Stimulated activated CD8-positive, alpha-beta memory T cell treated with anti-CD3 and anti-CD28 coated beads, Interleukin-15, amount 100 ng/mL, for 1 hour (primary cell): ENCODE measurements at places on chromosomes 1 and 21.

DNA sequence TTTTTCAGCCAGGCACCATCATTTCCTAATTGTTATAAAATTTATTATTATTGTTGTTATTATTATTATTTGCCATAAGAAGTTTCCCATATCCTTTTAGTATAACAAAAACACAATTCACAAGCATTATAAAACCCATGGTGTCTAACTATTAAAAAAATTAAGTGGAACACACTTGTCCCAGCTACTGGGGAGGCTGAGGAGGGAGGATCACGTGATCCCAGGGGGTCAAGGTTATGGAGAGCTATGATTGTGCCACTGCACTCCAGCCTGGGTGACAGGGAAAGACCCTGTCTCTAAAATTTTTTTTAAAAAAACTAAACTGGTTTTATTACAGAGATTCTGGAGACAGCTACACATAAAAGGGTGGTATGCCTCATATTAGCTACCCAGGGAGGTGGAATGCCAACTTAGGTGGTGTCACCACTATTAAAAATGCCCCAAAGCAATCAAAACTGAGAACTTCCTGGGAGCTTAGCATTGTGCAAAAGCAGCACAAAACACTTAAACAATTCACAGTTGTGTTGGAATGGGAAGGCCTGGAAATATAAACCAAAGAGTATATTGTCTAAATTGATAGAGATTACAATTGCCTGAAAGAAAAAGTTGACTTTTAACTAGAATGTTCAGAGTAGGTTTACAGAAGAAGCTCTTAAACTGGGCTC, 8.7 kb upstream of the RGS4 start:
- no peak for DNase-seq

GRCh38 chr1:12148958-12149790, 17.6 kb upstream of the TNFRSF1B start:
- no peak for DNase-seq

GRCh38 chr1:242602001-242602400, 77.5 kb upstream of the PLD5 start:
- no peak for DNase-seq

DNA sequence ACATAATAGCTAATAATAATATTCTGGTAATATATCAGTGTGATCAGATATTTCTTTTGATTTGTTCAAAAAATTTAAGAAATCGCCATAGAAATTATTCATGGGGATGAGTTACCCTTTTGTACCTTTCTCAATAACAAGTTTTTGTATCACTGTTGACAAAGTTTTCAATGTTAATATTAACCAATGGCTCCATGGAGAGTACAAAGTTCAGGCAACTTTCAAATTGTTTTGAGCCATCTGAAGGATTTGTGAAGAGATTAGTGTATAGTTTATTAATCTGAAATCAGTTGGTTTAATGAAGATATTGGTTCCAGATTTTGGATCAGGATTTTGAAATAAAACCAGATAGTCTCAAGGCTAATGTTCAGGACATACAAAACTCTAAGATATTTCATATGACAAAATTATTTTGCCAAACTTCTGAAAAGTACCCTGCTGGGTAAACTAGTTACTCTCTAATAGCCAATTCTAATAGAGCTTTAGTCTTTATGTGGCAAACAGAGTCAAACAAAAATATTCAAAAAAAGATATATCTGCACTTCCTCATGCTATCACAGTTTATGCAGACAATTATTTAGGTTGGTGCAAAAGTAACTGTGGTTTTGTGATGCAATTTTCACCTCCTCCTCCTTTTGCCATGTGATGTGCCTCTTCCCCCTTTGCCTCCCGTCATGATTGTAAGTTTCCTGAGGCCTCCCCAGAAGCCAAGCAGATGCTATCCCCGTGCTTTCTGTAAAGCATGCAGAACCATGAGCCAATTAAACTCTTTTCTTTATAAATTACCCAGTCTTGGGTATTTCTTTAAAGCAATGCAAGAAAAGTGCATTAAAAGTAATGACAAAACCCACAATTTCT, 1105.0 kb downstream of the PLA2G4A start:
- DNase-seq, result no peak

- DNase-seq, result no peak
Observed at GRCh38 chr1:164443836-164444235, 115.1 kb upstream of the PBX1 start.

- no peak for DNase-seq
Observed at GRCh38 chr1:12049616-12050015, 13.5 kb upstream of the TNFRSF8 start.

DNA sequence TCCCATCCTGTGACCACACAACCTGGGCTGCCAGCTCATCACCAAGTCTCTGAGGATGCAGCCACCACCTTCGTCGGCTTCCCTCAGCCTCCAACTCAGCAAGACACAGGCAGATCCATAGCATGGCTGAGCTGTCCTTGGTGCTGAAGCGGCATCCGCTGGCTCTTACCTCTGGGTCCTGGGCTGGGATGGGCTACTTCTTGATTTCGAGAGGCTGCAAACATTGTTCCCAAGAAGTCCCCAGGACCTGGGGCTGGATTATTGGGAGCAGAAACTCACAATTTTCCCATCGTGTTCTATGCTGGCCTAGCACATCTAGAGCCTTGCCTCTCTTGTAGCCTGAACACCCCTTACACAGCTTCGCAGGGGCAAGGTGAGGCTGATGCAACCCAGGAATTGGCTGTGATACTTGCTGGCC, 24.9 kb upstream of the C1QA start:
- no peak for DNase-seq

DNA sequence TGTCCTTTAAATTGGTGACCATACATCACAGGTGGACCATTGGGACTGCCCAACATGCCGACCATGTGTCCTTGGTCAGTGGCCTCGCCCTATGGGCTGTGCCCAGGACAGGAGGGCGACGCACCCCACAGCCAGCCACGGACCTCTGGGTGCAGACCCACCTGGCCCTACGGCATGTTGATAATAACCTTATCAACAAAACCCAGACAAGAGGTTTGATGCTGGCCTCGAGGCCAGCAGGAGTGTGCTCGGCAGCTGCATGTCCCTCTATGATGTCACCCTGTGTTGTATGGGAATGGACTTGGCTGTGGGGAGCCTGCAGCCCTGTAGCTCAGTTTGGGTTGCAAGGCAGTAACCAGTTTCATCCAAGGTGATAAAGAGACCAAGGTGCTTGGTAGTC, 32.1 kb downstream of the SLC37A1 start:
- DNase-seq, result no peak

DNA sequence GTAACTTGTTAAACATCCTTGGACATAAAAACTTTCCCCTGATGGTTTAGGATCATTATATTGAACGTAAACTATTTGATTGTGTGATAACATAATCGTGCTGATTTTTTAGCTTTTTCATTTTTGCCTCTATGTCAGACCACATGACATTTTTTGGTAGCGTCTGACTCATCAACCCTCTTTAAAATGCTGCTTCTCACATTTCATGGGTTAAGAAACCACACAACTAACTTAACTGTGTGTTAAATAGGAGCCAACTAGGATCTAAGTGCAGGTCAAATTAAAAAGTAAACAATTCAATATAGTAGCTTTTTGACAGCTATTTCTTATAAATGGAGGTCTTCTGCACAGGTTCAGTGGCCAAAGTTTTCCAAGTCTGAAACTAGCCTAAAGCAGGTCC, 9.8 kb downstream of the BTG3 start:
- DNase-seq, result no peak

DNA sequence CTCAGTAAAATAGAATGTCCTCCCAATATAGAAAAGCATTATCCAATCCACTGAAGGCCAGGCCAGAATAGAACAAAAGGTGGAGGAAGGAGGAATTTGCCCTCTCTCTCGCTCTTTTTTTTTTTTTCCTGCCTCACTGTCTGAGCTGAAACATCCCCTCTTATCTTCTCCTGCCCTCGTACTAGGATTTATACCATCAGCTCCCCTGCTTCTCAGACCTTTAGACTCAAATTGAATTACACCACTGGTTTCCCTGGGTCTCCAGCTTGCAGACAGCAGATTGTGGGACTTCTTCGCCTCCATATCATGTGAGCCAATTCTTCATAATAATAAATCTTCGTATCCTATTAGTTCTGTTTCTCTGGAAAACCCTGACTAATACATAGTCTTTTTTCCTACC, 4.9 kb upstream of the ZMYM6 start:
- DNase-seq, result no peak

- DNase-seq, result no peak
Observed at GRCh38 chr1:245684166-245684565, 529.4 kb downstream of the KIF26B start.

DNA sequence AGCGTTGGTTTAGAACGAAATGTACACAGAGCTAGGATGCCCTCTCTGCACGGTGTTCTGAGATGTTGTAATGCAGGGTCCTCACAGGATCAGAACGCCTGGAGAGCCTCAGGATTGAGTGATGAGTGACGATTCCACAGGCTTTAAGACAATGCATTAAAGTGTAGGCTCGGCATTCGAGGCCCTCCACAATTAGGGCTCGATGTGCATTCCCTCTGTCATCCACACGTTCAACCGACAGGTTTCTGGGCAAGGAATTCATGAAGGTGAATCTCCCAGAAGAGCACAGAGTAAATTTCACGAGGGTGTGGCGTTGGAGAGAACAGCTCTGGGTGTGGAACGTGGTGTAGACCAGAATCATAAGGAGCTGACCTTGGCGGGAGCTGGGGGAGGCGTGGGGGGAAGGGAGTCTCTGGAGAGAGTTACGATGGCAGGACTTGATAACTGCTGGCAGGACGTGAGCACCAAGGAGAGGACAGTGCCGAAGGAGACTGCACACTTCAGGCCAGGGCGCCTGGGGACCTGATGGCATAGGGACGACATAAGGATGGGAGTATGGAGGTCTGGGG, 51.0 kb upstream of the EFHD2 start:
- DNase-seq, result no peak

DNA sequence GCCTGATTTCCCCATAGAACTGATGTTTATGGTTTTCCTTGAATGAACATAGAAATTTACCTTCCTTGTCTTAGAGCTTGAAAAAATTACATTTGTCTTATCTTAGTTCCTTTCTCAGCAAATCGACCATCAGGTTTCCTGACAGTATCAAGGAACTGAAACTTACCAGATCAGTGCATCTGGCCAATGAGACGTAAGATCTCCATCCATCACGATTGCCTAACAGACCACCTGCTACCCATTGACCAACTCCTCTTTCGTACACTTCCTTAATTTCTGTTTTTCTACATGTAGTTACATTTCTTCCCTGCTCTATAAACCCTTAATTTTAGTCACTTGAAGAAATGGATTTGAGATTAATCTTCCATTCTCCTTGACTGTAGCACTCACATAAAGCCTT, 57.4 kb upstream of the TMPRSS15 start:
- no peak for DNase-seq

DNA sequence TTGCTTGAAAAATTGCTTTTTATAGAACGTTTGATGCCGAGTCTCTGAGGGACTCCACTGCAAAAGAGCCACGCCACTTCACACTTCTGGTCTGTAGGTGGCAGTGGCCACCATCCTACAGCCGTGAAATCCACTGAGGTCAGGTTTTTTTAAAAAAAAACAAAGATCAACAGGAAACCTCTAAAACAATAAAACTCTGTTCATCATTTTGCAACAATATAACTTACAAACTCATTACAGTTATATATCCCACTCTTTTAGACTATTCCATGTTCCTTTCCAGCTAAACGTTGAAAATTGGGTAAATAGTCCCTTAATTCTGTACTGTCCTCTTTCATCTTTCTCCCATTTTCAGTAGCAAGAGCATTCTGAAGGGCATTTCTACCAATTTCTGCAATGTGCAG, 64.6 kb upstream of the FMN2 start:
- DNase-seq, result no peak

DNA sequence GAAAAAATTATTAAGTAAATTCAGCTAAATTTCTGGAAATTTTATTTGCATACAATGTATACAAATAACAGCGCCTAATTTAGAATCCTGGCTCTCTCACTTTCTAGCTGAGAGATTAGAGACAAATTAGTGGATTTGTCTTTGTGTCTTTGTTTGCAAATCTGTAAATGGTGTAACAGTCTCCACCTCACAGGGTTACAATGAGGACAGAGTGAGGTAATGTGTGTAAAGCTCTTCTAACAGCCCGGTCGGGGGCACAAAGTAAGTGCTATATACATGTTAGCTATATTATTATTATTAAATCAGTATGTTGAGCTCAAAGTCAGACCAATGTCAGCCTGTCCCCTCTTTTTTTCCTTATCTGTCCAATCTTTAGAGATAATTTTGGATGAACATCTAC, 5.0 kb upstream of the ADAMTSL4 start:
- no peak for DNase-seq

- no peak for DNase-seq
Observed at GRCh38 chr1:2523891-2524609, 2.3 kb downstream of the PANK4 start.

GRCh38 chr1:212124690-212125582, 89.4 kb downstream of the DTL start:
- no peak for DNase-seq

DNA sequence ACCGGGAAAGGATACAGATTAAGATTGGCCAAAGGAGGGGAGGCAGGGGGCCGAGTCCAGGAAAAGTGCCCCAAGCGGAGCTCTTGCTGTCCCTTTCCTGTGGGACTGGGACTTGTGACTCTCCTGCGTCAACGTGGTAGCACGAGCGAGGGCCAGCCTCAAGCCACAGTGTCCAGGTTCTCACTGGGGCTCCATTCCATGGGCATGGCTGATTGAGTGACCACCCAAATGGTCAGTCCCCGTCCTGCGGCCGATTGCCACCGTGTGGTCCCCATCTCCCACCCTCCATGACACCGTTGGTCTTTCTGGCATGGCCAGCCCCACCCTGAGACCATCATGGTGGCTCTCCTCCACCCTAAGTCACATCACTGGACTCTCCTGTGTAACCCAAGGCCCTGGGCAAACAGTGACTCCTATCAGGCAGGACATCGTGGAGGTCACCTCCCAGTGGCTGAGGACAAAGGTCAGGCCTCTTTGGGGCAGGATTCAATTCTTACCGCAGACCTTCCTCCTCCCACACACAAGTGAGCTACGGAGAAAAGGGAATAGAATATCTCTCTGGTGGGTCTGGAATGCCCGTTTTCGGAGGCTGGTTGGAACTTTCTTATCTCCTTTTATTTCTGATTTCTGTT, 8.9 kb upstream of the C1orf174 start:
- DNase-seq, result no peak

DNA sequence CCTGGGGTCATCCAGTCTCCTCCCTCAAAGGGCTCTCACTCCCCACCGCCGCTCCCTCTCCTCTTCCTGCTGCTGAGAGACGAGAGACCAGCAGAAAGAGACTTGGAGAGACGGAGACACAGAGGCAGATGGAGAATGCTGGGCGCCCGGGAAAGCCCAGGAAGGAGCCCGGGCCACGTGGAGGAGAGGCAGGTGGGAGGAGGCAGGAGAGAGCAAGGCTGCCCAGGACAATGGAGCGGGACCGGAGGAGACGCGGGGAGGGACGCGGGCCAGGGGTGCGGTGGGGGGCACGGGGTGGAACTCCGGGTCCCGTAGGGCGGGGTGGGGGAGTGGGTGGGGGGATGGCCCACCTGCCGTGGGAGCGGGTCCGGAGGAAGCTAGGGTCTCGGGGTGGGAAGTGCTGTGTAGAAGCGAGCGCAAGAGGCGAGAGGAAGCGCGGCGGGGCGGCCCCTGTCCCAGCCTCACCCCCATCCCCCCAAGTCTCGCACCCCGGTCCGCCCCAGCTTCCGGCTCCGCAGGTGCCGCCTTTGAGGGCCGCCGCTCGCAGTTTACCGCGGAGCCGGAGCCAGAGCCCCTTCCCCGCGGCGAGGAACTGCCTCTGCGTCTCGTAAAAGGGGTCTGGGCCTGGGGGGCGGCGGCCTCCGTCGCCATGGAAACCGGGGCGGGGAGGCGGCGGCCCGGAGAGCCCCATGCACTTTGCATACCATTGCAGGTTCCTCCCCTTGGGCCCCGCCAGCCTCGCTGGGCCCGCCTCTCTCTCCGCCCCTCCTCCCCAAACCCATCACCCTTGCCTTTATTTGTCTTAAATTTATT, 11.7 kb upstream of the EPHA2 start:
- peak; percentile 16 for DNase-seq

GRCh38 chr1:54325284-54325683, 80.9 kb downstream of the SSBP3 start:
- DNase-seq, result no peak
